ENCODE measurements at places on chromosomes 12 and 14.

DNA sequence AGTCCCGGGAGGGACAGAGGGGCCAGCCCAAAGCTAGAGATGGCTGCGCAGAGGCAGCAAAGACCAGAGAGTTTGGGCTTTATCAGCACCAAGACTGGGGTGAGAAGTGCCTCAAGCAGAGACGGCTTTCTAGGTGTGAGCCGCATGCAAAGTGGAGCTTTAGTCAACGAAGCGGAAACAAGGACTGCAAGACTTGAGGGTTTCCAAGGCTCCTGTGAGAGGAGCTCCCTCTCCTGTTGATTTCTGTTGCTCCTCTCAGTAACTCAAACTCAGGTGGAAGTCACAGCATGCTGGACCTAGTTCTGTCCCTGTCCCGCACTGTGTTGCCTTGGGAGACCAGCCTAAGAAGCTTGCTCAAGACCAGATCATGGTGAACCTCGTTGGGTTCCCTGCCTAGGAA lies 327.8 kb downstream of the MED13L start:
- DNase-seq = no peak

- no peak for DNase-seq
Measured at GRCh38 chr14:71883094-71883493, 49.1 kb upstream of the RGS6 start.

DNA sequence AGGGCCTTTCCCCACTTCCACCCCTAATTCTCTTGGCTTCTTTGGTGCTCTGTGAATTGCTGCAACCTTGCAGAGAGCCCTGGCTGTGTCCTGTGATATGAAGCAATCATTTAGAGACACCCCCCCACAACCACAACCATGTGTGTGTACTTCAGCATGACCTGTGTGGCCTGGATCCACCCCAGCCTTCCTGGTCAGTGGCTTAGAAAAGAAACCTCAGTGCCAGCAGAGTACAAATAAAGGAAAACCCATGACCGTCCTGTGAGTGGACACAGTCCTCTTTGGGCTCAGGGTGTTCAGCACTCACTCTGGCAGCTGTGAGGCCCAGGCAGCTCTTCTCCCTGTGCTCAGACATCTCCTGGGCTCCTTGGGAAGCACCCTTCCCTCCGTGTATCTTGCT lies 206.6 kb upstream of the DIO3 start:
- DNase-seq = no peak

DNA sequence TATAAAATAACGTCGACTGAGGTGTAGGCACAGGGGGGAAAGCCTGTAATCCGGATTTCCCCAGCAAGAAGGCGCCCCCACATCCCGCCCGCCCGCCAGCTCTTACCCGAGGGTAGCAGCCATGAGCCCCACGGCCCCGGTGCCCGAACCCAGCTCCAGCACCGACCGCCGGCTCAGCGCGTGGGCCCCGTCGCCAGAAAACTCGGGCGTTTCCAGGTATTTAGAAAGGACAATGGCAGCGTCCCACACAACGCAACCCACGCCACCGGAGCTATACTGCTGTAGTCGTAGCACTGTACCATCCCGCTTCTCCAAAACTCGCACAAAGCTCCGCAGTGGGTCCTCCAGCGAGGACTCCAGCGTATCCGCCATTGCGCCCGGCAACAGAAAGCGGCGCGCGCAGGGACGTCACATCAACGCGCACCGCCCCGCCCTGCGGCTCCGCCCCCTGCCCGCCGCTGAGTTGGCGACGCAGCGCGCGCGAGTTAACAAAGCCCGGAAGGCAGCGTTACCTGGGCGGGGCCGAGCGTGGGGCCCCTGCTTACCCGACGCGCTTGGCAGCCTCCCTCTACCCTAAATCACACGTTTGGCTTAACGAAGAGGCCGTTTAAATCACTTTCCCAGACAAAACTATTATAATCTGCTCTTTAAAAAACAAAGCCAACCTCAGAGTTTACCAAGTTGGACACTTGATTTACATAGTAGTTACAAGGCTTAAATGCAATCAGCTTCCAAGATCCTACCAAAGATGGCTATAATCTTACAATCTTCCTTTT lies at the start of gene VCPKMT:
Gene VCPKMT (minus strand): TSS at position 392 of the 776 bp plus-strand sequence. CDS start 20 bp downstream, at position 372.
- DNase-seq = peak; percentile 97

DNA sequence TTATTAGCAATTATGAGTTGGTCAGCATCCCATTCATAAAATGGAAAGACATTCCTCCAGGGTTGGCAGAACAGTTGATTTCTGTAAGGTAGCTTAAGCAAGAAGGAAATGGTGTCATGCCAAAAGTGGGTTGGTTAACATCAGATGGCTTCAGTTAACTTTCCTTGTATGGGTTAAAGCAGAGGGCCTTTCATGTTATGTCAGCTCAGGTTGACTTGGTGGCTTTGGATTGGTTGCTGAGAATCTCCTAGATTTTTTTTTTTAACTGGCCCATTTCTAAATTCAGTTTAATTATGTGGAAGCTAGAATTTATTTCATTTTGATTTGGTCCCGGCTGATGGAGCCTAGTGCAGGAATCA lies 87.8 kb downstream of the BBS10 start:
- no peak for DNase-seq

- no peak for DNase-seq
Measured at GRCh38 chr14:88326352-88327103, 3.5 kb upstream of the KCNK10 start.

DNA sequence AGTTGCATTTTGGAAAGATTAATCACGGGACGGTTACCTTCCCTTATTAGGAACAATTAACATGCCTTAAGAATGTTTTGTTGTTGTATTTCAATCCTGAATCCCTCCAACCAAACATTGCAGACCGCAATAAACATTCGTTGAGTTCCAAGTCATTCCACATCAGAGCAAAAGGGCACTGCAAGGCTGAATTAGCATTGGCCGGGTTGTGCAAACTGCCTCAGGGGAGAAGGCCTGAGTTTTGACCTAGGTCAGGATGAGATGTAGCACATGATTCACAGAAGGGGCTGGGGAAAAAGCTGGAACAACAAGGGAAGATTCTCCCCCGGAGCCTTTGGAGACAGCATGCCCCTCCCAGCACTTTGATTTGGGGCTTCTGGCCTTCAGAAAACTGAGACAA lies 82.1 kb upstream of the BDKRB2 start:
- DNase-seq = no peak

GRCh38 chr14:90905531-90905930 lies 89.3 kb upstream of the TTC7B start:
- no peak for DNase-seq

- DNase-seq = no peak
Measured at GRCh38 chr12:103908877-103909276, 21.3 kb upstream of the HSP90B1 start.

DNA sequence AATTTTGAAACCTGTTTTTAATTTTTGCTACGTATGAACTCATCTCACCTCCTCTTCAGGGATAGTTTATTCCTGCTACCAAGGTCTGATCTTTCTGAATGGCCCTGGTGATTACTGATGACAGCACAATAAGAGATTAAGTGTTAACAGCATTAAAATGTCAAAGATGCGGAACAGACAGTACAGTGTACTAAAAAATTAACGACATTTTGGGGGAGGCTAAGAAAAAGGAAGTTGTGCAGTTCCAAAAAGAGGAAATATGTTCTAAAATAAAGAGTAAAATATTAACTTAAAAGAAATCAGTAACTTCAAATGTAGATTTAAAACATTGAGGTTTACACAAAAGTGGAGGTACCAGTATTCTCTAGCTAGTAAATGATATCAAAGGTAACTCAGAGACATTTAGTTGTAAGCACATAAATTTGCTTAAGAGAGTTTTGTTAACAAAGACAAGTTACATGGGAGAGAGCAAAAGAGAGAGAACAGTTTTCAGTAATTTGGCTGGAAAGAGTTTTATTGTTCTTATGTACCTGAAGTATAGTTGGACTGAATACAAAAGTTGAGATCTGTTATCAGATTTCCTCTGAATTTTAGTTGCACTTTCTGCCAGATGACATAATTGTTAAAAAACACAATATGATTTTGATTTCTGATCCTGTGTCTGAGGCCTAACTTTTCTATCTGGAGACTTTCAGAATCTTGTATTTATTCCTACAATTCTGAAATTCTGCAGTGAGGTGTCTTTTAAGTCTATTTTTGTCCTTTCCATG lies 4.2 kb upstream of the CLECL1 start:
- DNase-seq = no peak

DNA sequence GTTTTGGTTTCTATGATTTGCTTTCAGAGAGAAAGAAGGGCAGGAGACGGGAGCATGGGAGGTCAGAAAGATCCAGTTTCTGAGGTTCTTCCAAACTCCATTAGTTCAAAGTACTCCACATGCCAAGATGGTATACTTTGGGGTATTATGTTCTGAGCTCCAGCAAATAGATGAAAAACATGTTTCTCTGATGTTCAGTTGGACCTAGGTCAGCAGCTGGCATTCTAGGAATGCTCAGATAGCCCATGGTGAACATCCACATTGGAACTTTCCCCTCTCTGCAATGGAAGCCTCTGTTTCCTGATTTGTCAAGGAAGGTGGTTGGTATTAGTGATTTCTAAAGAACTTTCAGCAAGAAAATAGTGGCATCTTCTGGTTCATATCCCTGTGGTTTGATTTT lies 257.5 kb downstream of the KTN1 start:
- DNase-seq = no peak

GRCh38 chr12:94207467-94207848 lies 59.1 kb downstream of the PLXNC1 start:
- no peak for DNase-seq

GRCh38 chr12:72033991-72034390 lies 95.3 kb downstream of the TPH2 start:
- DNase-seq = no peak

DNA sequence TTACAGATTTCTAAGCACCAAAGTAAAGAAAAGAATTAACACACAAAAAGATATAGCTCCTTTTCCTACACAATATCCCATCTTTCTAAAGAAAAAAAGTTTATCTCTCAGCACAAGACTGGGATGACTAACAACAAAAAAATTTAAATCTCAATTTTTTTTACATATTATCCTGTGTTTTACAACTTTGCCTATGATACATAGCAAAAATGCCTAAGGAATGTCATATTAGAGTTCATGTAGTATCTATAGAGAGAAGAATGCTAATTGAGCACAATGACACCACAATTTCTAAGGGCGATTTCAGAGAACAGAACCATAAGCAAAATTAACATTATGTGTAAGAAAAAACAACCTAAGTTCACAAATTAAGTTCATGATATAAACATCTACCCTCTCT lies 16.3 kb downstream of the C2CD5 start:
- no peak for DNase-seq

GRCh38 chr14:74913986-74914573 lies 9.0 kb downstream of the RPS6KL1 start:
- DNase-seq = no peak

DNA sequence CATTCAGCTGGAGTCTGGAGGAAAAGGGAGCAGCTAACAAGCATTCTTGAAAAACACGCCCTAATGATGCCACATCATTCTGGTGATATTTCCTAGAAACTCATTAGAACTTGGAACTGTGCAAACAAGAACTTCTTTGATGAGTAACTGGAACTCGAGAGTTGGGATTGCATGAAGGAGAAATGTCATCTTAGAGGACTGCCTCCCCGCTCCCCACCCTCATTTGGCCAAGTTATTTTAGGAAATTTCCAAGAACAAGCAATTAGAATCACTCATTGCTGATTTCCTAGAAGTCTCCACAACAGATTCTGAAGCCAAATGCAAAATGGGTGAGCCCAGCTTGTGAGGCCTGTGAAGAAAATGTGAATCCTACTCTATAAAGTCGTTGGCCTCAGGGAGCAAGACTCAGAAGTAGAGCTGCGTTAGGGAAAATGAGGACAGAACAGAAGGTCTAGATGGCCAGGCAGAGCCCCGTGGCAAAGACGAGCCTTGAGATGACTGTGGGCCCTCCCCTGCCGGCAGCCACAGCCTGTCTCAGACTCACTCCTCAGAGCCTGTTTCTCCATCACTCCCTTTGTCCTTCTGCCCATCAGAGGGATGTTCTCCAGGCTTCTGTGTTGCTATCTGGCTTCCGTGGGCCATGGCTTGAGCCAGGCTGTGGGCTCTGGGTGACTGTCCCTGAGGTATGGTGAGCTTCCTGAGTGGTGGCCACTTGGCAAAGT lies 38.4 kb downstream of the RTL1 start:
- DNase-seq = no peak

DNA sequence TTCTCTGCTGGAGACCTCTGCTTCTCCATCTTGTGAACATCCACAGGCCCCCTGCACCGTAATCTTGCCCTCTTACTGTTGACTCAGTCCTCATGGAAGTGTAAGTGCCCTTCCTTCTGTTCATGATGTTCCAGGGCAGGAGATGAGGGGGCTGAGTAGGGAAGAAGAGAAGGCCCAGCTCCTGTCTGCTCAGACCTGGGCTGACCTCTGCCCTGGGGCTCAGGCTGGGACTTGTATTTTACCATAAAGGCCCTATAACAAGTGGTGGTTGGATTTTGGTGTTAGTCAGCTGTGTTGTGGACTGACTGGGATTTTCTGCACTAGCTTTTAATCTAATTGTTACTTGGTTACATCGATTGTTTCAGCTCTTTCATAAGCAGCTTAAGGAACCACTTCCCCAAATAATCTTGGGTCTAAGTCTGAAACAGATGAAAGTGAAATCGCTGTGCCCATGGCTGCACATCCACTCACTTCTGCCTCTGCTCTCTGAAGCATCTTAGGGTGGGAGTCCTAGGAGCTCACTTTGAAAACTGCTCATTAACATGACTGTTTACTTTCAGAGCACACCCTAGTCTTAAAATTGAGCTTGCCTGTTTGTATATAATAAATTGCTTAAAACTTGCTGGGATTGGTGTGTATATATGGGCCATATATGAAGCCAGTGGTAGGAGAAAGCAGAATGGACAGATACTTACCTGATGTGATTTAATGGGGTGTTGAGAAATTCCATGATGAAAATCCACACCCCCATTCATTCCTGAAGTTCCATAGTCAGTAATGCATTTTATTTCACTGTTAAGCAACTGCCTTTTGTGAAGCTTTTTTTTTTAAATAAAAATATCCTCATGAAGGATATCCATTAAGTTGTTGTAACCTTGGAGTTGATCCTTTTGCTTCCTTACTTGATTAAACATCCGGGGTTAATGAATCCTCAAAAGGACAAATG lies 17.7 kb downstream of the C12orf71 start:
- DNase-seq = no peak

- DNase-seq = peak; percentile 32
Measured at GRCh38 chr14:99189201-99189801, 82.7 kb downstream of the BCL11B start.

DNA sequence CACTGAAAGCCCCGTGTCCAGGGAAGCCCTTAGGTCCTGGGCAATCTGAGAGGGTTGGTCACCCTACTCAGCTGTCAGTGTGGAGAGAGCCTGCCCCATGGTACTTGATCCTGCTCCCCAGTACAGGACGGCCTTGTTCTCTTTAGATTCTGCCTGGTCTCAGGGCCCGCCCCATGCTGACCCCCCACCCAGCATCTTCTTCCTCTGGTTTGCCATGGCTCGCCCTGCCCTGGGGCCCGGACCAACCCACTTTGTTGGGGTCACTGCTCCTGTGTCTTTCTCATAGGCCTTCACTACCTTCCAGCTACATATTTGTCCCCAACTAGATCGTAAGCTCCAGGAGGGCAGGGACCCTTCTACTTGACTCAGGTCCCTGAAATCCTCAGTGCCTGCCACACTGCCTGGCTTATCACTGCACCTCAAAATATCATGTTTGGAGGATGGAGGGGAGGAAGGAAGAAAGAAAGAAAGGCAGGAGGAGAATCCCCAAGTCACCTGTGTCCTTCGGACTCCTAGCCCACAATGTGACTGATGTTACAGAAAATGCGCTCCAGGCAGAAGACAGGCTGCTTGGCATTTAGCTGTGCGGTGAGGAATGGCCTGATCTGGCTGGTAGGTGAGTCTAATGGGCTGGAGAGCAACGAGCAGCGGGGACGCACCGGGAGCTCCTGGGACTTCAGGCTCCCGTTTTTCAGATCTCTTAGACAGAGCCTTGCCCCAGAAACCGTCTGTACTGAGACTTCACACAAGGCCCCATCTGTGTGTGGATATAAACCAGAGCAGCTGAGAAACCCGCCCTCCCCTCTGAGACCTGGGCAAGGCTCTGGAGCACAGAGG lies 66.1 kb downstream of the C14orf132 start:
- no peak for DNase-seq

All from effector memory CD8-positive, alpha-beta T cell (primary cell).